NCI-H2171 (cell line): ENCODE measurements at places on chromosomes 11 and 22.

- DNase-seq = no peak
Observed at GRCh38 chr22:23192558-23192957, 12.2 kb downstream of the BCR start.

DNA sequence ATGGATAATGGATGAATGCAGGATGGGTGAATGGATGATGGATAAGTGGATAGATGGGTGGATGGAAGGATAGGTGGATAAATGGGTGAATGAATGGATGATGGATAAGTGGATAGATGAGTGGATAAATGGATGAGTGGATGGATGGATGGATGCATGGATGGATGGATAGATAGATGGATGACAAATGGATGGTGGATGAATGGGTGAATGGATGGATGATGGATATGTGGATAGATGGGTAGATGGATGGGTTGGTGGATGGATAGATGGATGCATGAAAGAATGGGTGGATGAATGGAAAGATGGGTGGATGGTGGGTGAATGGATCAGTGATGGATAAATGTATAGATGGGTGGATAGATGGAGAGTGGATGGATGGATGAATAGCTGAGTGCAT lies 564.8 kb downstream of the MIAT start:
- DNase-seq = no peak

DNA sequence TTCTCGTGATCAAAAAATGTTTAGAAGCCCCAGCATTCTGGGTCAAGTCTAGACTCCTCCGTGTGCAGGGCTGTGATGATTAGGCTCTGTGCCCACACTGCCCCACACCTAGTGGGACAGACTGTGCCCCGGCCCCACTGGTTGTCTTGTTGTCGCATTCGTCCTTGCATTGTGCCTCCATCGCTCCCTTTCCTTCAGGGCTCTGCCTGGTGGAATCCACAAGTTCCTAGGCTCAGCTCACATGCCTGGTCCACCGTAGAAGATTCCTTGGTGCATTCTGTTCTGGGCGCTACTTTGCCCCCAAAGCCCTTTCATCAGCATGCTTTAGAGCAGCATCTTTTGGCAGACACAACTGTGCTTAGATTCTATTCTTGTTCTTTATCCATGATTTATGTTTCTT lies 23.5 kb upstream of the THY1 start:
- no peak for DNase-seq

DNA sequence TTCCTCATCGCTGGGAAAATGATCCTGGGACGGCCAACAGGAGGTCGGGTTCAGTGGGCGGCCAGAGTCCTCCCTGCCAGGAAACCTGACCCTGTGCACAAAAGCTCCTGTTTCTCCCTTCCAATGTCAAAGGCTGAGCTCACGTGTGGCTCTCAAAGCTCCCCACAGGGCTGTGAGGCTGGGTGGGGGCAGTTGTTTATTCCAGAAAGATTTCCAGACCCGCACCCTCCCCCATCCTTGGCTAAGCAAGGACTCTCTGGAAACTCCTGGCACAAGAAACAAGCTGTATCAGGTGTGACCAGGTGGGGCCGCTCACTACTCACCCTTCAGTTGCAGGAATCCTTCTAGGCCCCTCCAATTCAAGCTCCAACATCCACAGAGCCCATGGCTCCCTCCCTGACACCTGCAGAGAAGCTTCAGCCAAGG lies 131.9 kb downstream of the SHANK2 start:
- no peak for DNase-seq

DNA sequence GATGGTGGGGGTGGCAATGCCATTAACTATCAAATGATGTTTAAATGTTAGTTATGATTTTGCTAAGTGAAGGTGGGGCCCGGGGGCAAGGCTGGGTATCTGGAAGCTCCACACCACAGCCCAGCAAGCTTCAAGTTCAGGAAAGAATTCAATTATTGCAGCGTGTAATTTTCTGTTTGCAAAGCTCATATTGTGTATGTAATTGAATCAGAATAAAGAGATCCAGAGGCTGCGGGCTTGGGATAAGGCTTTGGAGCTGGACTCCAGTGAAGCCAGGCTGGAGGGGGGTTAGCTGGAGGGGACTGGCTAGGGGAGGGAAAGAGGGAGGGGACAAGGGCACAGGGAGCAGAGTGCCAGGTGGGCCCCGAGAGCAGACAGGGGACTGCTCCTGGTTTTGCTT lies 557.1 kb upstream of the CADM1 start:
- DNase-seq = no peak

GRCh38 chr22:24061124-24061684 lies 50.1 kb downstream of the CABIN1 start:
- no peak for DNase-seq

- DNase-seq = no peak
Observed at GRCh38 chr11:35907648-35908431, 36.0 kb upstream of the LDLRAD3 start.

GRCh38 chr11:64032050-64032449 lies 3.7 kb upstream of the FLRT1 start:
- DNase-seq = no peak

- no peak for DNase-seq
Observed at GRCh38 chr11:59867946-59868345, 1.7 kb upstream of the TCN1 start.

DNA sequence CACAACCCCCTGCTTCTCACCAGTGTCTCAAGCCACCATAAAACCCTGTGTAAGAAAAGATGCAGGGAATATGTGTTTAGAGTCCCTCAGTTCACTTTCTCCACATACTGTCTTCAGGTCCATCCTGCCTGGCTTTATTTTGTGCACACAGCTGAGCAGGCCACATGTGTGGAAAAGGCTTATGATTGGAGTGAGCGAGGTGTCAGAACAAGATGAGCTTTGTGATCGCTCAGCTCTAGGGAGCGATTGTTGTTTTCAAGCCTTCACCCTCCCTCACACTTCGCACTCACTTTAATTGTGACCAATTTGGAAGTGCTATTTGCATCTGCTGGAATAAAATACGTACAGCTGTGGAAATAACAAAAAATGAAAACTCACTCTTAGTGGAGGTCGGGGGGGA lies 931.1 kb upstream of the TENM4 start:
- no peak for DNase-seq

DNA sequence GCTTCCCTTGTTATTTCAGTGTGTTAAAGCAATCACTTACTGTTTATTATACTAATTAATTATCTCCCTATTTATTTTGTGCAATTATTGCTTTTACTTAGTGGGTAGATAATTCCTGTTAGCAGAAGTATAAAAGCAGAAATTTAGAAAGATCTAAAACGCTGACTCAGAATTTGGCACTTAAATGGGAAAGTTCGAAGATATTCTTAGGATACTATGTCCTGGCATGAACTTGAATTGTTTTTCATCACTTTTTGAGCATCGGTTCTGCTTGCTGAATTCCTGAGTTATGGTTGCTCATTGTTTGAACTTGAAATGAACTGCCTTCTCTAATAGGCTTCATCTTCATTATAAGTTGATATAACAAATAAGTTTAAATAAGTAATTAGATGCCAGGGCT lies 325.4 kb downstream of the JRKL start:
- no peak for DNase-seq

GRCh38 chr11:119782739-119783072 lies 53.7 kb upstream of the NECTIN1 start:
- no peak for DNase-seq

DNA sequence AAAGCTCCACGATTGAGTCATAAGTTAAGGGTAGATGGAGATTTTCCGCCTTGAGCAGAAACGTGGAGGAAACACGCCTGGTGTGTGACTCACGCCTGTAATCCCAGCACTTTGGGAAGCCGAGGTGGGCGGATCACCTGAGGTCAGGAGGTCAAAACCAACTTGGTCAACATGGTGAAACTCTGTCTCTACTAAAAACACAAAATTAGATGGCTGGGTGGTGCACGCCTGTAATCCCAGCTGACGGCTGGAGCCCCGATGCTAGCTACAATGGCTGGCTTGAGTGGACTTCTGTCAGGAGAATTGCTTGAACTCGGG lies 17.3 kb upstream of the DGCR8 start:
- no peak for DNase-seq

- no peak for DNase-seq
Observed at GRCh38 chr11:12212174-12212820, 101.9 kb downstream of the MICAL2 start.

DNA sequence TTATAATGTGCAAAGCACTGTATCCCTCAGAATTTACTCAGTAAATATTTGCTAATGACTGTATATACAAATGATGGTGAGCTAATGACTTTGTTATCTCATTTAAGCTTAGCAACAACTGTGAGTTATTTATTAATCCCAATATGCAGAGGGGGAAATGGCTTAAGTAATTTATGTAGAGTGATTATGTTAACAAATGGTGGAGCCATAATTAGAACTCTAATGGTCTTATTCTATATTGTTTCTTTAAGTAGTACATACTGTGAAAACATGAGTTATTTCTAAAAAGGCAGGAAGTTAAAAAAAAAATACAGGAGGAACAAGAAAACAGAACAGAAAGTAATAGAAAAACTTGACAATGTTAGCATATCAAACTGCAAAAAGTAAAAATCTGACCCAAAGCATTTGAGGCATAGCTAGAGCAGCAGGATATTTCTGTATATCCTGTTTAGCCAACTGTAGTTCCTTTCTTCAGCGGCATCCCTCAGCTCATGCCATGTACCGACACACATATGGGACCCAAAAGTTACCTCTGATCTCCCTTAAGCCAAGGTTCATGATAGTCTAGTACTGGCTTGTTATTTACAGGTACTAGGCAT lies 94.2 kb downstream of the FCHSD2 start:
- DNase-seq = no peak

DNA sequence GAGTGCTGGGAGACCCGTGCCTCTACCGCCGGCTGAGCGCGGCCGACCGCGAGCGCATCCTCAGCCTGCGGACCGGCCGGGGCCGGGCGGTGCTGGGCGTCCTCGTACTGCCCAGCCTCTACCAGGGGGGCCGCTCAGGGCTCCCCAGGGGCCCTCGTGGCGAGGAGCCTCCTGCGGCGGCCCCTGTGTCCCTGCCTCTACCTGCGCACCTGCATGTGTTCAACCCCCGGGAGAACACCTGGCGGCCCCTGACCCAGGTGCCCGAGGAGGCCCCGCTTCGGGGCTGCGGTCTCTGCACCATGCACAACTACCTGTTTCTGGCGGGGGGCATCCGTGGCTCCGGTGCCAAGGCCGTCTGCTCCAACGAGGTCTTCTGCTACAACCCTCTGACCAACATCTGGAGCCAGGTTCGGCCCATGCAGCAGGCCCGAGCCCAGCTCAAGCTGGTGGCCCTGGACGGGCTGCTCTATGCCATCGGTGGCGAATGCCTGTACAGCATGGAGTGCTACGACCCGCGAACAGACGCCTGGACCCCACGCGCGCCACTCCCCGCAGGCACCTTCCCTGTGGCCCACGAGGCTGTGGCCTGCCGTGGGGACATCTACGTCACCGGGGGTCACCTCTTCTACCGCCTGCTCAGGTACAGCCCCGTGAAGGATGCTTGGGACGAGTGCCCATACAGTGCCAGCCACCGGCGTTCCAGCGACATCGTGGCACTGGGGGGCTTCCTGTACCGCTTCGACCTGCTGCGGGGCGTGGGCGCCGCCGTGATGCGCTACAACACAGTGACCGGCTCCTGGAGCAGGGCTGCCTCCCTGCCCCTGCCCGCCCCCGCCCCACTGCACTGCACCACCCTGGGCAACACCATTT lies 3.5 kb downstream of the KLHDC7B start:
- DNase-seq = no peak

- DNase-seq = no peak
Observed at GRCh38 chr22:19700790-19701419, 13.4 kb upstream of the SEPTIN5 start.

DNA sequence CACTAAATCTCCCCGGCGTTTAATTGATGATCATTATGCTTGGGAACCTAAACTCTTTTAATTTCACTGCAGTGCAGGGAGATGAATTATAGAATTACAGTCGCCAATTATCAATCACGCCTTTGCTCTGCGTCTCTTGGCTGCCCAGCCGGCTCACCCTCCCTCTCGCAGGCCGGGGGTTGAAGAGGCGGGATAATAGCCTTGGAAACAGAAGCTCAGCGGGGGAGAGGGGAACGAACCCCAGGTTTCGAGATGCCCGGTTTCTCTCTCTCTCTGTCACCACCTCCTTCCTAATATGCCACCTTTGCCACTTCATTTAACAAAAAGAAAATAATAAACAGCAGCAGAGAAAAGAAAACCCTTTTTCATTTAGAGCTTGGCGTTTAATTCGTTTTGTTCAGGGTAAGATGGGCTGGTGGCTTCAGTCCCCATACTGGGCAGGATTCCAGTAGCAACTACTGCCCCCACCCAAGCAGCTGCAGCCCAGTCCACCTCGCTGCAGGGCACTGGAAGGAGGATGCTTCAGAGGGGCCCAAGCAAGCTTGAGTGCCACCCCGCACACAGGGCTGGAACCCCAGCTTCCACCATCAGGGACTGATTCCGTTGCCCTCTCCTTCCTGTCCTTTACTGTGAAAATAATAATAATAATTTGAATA lies 271.7 kb downstream of the BUD13 start:
- no peak for DNase-seq

DNA sequence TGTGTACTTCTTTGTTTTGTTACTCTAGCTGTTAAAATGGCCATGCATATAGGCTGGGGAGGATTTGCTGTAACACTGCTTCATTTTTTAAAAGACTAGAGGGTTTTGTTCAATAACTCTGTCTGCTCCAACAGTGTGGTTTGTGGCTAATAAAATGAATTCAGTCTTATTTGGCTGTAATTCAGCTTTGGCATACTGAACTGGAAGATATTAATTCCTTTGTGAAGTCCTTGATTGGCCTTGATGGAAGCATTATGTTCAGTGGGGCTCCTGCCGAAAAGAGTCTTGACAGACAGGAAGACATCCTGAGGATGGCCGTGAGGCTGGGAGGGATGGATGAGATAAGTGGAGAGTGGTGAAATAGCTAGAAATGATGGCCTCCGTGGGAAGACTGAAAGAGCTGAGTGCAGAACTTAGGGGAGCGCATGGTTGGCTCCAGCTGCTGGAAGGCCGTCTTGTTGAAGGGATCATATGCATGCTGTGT lies 44.8 kb upstream of the MYO18B start:
- no peak for DNase-seq

GRCh38 chr11:36408498-36409136 lies 101.5 kb downstream of the TRAF6 start:
- no peak for DNase-seq

- DNase-seq = no peak
Observed at GRCh38 chr11:115637599-115638241, 133.5 kb upstream of the CADM1 start.

DNA sequence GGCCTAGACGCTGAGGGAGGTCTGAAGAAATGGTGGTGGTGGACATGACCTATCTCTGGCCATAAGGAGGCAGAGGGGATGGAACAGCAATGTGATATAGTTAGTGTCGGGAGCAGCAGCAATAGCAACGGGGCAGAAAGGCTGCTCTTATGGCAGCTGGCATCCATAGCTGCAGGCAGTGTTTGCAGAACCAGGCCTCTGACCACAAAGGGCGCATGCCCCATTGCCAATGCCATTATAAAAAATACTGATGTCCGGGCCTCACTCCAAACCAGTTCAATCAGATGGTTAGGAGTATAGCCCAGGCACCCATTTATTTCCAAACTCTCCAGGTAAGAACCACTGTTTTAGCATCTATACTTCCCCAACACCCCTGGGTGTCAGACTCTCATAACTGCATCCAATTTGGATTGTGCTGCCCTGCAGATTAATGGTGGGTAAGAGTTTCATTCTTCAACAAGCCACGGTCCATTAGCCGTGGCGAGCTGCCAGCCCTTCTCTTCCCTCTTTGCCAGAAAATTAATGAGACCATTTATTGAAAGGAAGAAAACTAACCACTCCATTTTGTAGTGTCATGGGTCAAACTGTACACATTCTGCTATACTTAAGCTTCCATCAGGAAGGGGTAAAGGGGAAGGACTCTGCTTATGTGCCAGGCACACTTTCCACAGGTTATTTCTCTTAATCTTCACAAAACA lies 72.8 kb upstream of the SPON1 start:
- DNase-seq = no peak
